NCI-H1694 treated with DMSO at 0.1 percent for 48 hours (cell line): ENCODE measurements at places on chromosomes 7 and 10.

DNA sequence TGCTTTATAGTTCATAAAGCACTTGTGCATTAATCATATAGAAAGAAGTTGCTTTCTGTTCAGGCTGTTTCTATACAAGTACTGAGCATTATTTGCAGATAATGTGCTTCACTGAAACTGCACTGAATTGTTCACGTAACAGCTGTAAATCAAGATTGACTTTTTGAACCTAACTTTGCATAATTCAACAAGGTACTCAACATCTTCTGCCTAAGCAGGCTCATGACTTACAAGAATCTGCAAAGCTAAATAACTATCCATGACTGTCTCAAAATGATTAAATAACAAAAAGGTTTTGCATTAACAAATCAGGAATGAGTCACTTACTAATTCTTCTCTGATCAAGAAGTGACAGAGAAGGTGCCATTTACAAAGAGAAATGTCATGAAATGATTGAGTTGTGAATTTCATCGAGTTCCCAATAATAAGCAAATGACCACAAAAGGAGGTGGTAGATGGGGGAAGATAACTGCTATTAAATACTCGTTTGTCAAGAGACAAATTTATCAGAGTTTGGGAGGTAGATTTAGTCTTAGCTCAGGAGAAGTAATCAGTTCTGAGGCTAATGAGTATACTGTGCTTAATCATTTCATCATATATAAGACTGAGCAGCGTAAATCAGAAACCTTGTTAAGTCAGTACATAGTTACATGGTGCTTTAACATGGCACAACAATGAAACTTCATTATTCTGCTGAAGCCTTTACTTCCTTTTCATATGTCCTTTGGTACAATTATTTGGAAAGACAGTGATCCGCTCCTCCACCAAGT, 161.3 kb upstream of the LRRN3 start:
- DNase-seq, result no peak

DNA sequence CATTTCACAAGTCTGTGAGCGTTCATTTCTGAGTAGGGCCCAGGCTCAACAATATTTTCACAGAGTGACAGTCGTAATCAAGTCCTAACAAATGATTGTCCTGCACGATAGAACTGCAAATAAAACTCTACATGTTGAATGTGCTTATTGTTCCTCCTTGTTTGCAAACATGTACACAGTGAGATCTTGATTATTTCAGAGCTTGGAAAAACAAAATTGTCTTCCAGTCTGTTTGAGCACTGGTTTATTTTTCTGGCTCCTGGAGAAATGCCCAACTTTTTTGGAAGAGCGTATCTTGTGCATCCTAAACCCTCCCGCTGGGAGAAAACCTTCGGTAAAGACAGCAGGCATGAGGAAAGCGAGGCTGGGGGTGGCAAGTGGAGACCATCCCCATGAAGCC, 91.1 kb downstream of the TEX36 start:
- DNase-seq, result no peak

DNA sequence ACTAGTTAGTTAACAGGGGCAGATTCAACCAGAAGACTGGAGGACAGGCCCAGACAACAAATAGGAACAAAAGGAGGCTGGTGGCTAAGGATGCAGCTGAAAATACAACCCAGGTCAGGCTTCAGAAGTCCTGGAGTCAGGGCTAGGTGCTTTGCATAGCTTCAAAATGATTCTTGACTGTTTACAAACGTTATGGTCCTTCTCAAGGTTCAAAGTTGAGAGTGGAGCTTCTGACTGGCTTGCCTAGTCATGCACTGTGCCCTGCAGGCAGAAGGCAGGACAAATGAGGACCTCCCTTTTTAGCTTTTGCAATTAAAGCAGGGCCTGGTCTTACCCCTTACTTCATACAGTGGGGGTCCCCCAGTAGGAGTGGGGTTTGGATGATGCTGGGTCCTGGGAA, 4.4 kb upstream of the CDH23 start:
- no peak for DNase-seq

- DNase-seq, result no peak
Measured at GRCh38 chr7:41873741-41874140, 170.9 kb upstream of the INHBA start.

GRCh38 chr7:36441344-36442022, 51.8 kb downstream of the ANLN start:
- DNase-seq, result peak; percentile 50

GRCh38 chr10:91006001-91006751, 85.3 kb upstream of the ANKRD1 start:
- peak; percentile 75 for DNase-seq

GRCh38 chr7:80832006-80832405, 86.8 kb downstream of the SEMA3C start:
- DNase-seq, result no peak

DNA sequence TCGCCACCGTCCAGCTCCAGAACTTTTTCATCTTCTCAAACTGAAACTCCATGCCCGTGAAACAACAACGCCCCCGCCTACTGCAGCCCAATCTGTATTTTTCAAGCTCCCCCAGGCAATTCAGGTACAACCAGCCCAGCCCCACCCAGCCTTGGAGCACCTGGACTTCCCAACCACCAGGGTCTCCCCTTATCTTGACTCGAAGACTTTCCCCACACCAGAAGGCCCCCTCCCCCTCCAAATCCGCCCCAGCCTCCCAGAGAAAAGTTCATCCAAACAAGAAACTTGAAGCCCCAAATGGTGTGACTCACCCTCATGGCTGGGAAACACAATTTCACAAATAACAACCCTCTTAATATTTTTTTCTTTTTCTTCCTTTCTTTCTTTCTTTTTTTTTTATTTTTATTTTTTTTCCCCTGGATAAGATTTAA, 10.6 kb downstream of the ZCCHC24 start:
- DNase-seq, result no peak

- DNase-seq, result no peak
Measured at GRCh38 chr7:44372560-44373417, 47.4 kb upstream of the CAMK2B start.

- DNase-seq, result no peak
Measured at GRCh38 chr10:112738606-112739591, 211.1 kb upstream of the TCF7L2 start.

DNA sequence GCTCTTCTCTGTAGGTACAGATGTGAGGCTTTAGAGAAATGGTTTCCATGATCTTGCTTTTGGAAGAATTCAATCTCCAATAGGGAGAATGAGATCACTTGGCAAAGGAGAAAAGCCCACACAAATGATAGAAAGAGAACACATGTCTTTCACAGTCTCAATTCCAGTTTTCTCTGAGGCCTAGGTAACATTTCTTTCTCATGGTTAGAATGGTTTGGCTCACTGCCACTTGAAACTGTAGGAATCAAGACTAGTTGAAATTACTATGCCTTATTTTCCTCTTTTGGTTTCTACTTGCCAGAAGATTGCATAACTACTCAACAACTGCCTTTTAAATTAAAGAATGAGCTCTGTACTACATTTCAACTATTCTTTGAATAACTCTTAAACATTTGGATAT, 276.5 kb upstream of the TEX47 start:
- DNase-seq, result no peak

DNA sequence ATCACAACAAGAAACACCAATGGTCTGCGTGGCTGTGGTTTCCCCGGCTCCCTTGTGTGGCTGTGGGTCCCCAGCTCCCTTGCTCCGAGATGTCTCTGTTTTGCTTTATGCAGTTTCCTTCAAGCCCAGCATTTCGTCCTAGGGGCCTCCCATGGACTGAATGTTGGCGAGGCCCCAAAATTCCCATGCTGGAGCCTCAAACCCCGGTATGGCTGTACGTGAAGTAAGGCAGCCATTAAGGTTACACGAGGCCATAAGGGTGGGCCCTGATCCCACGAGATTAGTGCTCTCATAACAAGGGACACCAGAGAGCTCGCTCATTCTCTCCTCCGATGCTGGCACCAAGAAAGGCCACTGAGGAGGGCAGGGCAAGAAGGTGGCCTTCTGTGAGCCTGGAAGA, 44.6 kb downstream of the INSIG1 start:
- DNase-seq, result no peak

- DNase-seq, result no peak
Measured at GRCh38 chr7:96591159-96591899, 118.3 kb downstream of the SEM1 start.

DNA sequence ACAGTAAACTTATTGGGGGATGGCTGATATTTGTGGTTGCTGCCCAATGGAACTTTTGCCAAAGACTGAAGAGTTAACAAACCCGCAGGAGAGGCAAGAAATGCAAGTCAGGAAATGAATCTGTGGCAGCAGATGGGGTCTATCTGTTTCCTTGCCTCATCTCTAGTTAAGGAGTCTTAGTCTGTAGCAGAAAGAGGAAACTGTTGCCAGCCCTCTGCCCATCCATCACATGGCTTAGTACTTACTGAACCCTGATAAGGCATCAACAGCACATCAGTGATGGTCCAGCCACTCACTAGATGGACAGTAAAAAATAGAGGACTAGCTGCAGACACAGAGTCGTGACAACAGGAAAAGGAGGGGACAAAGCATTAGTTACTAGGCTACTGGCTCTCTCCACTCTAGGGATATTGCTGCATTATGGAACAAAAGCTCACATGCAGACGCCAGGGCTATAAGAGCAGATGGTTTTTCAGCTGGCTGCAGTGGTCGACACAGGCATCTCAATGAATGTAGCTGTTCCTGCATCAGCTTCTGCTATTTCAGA, 614.7 kb downstream of the PARD3 start:
- peak; percentile 12 for DNase-seq

- DNase-seq, result no peak
Measured at GRCh38 chr7:12549106-12549505, 21.4 kb upstream of the SCIN start.

DNA sequence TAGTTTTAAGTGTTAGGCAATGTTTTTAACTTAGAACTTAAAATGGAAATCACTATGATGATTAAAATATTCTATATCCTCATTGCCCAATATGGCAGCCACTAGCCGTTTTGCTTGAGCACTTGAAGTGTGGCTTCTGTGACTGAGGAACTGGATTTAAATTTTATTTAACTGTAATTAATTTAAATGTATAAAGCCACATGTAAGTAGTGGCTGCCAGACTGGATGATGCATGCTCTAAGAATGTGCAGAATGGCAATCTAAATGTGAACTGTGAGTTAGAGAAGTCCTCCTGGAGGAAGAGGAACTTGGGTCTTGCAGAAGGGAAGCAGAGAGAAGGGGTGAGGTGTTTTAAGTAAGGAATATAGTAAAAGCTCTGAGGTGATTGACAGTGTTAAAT, 451.4 kb downstream of the SUGCT start:
- DNase-seq, result no peak

DNA sequence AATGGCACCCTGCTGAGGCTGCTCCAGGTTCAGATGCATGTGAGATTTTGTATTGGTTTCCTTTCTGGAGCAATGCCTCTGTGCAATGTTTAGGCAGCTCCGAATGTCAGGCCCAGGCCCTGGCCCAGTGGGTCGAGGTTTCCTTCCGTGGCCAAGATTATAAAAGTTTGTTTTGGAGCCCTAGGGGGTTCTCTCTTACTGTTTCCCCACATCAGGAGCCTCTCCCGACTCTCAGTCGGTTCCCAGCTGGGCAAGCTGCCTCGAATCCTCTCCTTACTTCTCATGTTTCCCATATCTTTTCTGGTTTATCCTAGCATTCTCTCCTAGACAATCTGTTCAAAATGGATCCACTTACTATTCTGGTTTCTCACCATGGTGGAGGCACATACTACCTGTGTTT, 11.0 kb downstream of the TMEM140 start:
- DNase-seq, result no peak

GRCh38 chr7:41925946-41926345, 223.1 kb upstream of the INHBA start:
- no peak for DNase-seq
